ENCODE measurements at places on chromosomes 1 and 21.

DNA sequence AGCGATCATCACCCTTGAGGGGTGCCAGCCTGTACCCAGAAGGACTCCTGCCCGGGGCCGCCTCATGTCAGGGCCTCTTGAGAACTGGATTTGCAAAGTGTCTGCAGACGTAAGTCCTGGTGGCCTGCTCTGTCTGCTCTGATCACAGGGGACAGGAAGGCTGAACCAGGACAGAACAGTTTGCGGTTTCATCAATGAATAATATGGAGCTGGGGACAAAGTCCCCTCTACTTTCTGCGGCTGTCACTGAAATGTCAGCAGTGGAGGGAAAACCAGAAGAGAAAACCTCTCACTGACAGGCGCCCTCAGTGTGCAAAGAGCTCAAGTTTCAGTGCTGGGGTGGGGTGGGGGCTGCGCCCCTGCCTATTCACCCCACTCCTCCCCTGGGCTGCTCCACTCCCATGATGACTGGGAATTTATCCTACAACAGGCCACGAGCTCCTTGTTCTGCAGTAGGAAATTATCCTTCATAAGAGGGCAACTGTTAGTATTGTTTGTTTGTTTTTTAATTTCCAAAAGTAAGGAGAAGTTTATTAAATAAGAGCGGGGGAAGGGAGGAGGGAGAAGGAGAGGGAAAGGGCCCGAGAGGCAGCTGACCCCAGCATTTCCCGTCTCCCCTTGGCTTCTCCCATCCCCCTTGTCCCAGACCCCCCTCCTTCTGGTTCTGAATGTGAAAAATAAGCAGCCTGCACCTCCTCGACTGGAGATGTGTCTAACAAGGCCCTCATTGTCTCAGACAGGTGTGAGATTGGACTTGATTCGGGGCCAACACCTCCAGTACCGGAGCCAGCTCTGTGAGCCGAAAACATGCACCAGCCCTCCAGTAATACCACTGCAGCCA, 149.2 kb downstream of the CLIC6 start:
- no peak for DNase-seq

DNA sequence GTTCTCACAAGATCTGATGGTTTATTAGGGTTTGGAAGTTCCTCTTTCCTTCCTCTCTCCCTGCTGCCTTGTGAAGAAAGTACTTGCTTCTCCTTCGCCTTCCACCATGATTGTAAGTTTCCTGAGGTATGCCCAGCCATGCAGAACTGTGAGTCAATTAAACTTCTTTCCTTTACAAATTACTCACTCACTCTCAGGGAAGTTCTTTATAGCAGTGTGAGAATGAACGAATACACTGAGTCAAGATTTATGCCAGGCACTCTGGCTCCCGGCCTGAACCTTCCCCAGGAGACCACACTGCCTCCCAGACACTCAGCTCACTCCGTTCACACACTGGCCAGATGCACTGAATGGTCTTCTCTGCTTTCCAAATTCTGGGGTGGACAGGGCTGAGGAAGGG, 308.3 kb upstream of the AJAP1 start:
- no peak for DNase-seq

GRCh38 chr1:182714546-182714945, 30.2 kb upstream of the RGS8 start:
- no peak for DNase-seq

GRCh38 chr1:202130297-202130721, 7.6 kb downstream of the GPR37L1 start:
- DNase-seq: no peak

GRCh38 chr1:26771643-26772321, 16.0 kb upstream of the PIGV start:
- DNase-seq: no peak

- DNase-seq: no peak
Observed at GRCh38 chr1:14897080-14897449, 256.5 kb upstream of the TMEM51 start.

GRCh38 chr1:89945852-89946476, 48.9 kb upstream of the ZNF326 start:
- DNase-seq: no peak

DNA sequence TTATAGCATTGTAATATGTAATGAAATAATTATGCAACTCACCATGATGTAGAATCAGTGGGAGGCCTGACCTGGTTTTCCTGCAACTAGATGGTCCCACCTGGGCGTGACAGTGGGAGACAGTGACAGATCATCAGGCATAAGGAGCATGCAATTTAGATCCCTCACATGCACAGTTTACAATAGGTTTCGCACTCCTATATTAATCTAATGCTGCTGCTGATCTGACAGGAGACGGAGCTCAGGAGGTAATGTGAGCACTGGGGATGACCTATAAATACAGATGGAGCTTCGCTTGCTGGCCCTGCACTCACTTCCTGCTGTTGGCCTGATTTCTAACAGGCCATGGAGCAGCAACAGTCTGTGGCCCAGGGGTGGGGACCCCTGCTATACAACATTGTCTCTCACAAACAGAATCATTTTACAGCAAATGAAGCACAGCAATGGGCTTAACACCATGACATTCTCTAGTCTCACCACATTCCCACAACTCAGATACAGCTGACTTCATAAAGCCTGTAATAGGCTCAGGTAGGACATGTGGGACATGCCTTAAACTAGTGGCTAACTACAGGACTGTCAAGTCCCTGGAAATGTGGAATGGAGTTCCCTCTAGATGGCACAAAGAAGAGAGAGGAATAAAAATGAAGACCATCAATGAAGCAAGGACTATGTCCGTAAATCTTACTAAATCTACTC, 40.7 kb upstream of the SLC5A9 start:
- no peak for DNase-seq

- peak; percentile 18 for DNase-seq
Observed at GRCh38 chr1:153742411-153743142, 14.7 kb downstream of the INTS3 start.

DNA sequence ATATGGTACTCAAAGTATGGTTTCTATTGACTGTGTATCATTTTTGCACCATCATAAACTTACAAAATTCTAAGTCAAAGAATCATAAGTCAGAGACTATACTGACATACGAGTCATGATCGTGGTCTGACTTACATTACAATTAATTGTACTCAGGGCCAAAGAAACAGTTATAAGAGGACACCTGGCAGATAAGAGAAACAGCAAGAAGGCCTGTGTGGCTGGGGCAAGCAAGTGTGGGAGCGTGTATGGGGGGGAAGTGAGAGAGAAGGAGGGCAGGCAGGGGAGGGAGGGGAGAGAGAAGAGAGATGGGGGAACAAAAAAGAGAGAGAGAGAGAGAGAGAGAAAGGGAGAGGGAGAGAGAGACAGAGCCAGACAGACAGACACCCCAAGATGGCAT, 70.9 kb downstream of the RERE start:
- no peak for DNase-seq

GRCh38 chr1:216075339-216075738, 347.9 kb downstream of the USH2A start:
- no peak for DNase-seq

DNA sequence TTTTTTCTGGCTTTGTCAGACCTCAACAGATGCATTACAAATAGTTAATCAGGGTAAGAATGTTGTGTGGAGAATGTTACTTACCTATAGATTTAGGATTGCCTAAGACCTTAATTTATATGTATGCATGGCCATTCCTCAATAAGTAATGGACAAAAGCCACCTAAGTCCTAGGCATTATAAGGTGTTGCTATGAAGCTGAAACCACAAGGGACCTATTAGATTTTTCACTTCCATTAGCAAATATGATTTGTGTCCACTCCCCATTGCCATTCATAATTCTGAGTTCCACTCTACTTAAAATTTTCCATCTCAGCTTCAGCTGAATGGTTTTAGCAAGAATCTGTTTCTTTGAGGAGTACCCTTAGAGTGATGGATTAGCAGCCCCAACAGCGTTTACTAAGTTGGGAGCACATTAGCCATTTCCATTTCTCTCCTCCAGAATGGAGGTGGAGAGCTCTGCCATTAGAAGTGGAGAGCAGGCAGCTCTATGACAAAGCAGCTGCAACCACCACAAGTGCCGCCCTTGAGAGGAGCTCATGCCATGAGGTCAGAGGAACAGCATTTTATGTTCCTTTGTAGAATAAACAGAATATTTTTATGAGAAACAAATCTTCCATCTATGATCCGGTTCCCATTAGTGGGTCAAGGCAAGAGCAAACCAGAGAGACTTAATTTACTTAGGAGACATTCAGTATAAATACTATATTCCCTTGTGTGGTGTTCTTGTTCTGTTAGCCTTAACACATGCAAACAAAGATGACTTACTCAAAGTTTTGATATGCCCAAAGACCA, 28.9 kb upstream of the C1orf87 start:
- DNase-seq: no peak

DNA sequence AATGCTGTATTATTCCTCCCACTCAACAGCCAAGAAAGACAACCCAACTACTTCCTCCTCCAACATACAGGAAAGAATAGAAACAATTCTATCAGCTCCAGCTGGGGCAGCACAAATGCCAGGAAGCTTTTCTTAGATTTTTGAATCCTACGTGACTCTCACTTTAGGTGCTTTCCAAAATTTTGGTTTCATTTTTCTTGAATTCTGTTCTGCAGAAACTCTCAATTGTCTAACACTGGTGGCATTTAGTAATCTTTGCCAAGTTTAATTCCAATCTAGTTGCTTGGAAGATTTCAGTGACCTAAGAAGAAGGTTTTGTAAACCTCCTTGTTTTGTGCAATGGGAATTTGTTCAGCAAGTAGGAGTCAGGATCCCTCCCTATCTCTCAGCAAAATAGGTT, 37.1 kb upstream of the DOCK7 start:
- no peak for DNase-seq

DNA sequence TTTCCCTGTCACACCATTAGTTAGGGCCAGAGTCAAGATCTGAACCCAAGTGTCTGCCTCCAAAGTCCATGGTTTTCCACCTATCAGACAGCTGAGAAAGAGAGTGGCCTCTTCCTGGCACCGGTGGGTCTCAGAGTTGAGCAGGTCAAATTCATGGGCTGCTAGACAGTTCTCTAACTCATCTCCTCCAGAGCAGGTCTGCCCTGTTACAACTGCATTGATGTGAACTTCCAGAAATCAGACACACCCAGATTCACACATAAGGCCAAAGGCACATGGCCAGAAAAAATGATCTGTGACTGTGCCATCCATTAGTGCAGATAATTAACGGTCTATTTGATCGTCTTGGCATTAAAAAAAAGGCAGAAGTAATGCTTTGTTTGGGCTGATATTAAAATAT, 17.5 kb downstream of the SMIM12 start:
- no peak for DNase-seq

DNA sequence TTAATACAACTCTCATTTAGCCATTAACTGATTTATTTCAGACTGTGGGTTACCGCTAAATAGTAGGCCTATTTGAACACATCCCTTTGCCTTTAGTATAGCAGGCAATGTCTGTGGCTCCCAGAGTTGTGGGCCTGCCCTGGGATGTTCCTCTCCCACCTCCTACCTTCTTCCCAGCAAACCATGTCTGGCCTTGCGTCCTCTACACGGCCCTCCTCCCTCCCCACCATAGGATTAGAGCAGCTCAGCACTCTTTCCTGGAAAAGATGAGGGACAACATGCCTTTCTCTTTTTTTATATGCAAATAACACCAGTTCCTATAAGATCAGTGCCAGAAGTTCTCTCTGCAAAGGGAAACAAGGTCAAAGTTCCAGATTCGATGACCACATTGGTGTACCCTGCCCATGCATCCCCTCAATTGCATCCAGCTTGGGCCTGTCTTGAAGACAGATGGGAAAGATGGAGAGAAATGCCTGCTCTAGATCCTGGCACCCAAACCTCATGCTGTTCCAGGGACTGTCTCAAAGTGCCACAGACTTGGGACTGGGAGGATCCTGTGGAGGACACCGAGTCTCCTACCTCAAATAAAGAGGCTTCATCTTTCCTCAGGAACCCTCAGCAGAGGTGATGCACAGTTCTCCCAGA, 57.2 kb downstream of the CD46 start:
- DNase-seq: no peak

- DNase-seq: peak; percentile 79
Observed at GRCh38 chr1:9717193-9718005, 65.9 kb downstream of the PIK3CD start.

DNA sequence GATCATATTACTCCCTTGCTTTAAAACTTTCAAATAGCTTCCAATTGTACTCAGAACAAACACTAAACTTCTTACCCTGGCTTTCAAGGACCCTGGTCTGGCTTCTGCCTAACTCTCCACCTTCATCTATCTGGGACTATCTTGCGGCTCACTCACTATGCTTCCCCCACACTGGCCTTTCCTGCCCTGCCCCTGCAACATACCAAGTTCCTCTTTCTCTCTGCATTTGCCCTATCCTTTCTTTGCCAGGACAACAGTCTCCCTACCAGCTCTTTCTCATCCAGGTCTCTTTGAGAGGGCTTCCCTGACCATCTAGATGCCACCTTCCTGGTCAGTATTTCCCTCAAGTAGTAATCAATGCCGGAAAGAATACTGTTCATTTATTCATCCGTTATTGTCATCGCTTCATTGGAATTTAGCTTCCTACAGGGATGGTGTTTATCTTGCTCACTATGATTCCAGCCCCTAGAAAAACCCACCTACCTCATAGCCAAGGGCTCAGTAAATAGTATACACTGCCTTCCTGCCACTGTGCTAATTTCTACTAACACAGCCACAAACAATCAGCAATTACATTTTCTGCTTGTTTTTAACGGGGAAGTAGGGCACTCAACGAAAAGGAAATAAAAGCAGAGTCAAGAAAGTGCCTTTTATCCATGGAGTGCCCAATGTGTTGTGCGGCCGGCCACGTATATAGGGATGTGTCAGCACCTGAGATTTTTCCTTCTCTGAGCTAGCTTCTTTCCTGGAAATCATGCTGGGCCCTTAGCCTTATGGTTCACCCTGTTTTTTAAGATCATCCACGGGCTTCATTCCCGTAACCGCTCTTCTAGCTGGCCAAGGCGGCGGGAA, 521 bp upstream of the CDC7 start:
- DNase-seq: no peak

DNA sequence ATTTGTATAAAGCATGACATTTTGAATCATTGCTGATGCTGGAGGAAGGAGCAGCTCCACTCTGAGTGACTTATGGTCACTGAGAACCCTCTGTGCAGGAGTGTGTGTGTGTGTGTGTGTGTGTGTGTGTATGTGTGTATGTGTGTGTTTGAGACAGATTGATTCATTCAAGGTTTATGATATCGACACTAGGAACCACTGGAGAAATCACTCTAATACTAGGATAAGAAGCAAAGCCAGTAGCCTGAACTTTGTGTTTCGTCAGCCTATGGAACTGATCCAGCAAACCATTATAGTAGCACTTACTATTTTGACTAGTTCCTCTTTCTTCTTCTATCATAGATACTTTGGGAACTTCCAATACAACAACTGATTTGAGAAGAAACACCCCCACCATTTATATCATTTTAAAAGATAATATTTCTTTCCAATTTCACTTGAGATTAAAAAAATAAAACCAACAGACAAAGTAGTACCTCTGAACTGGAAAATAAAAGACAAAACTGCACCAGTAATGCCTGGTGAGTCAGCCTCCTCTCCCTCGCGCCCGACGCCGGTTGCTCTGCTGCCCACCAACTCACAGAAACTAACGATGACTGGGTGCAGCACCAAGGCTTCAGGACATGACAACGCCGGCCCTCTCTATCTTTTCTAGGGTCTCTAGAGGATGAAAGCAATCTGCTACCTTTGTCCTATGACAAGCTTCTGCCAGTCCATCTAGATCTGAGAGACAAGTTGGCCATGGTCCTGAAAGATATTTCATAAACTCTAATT, 20.9 kb downstream of the SLAMF1 start:
- DNase-seq: no peak

GRCh38 chr1:17584539-17584938, 45.0 kb downstream of the ARHGEF10L start:
- no peak for DNase-seq
